ENCODE measurements at places on chromosomes 2 and 18.

DNA sequence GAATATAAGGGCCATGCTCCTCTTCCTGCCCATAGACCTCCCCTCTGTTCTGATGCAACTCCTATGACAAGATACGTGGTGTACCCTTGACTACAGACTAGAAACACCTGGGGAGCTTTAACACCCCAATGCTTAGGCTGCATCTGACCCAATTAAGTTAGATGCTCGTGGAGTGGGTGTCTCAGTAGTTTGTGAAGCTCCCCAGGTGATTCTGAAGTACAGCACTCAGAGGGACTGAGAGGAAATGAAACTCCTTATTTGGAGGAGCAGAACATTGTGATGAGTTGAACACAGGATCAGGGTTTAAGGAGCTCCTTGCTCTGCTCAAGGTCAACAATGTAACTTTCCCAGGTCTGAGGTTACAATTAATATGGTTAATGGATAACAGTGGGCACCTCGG lies 80.3 kb upstream of the TTC39C start:
- no peak for DNase-seq

GRCh38 chr2:170997893-170998597 lies 69.0 kb downstream of the GORASP2 start:
- DNase-seq, result no peak

DNA sequence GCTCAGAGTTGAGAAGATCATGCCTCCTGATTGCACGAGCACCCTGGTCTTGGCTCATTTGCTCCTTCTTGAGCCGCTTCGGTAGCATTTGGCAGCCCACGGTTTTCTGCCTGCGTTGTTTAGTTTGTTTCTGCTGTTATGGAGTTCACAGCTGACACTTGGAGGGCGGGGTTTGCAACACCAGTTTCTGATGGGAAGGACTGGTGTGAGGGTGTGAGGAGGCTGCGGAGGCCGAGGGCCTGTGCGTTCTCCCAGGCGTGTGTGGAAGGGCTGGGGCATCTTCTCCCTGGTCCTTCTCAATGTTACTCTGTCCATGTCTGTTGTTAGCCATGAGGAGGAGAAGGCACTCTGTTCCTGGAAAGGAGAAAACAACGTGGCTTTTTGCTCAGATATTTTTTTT lies 22.9 kb downstream of the NFATC1 start:
- DNase-seq, result no peak

DNA sequence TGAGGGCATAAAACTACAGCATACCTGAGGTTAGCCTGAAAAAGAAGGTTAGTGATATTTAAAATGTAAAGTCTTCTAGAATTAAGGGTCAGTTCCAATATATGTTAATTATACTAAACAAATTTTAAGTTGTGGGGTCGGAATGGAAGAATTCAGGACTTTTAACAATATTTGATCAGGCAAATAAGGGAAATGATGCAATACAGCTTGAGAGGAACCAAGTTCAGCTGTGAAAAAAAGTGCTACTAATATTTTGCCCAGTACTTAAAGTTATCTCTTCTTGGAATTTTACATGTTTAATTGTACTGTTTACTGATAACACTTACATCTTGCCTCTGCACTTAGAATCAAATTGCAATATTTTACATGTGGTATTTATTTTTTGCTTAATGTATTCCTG lies 345.5 kb upstream of the CWC22 start:
- no peak for DNase-seq

- DNase-seq, result no peak
These were observed 35.6 kb downstream of the RAMP1 start for GRCh38 chr2:237894986-237895543.

- DNase-seq, result no peak
These were observed 216.6 kb downstream of the ZBTB7C start for GRCh38 chr18:48192542-48192941.

DNA sequence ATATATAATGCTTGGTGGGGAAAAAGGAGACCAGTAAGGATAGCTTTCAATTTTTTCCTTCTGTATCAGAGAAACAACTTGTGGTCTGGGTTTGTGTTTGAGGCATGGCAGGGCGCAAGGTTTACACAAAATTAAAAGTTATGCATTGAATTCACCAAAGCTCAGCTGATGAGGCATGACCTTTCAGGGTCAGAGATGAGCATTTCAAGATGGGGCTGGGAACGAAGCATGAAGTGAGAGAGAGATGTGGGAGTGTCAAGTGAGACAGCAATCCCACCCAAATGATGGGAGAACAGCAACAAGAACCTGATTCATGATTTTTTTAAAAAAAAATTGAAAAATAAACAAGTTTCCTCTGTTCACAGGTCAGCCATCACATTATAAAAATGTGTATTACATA lies 4.9 kb downstream of the GPR55 start:
- no peak for DNase-seq

- DNase-seq, result no peak
These were observed 74.2 kb upstream of the MC4R start for GRCh38 chr18:60446821-60447220.

- no peak for DNase-seq
These were observed 2.1 kb downstream of the TRIB2 start for GRCh38 chr2:12718711-12719399.

GRCh38 chr2:161104054-161104553 lies 56.1 kb upstream of the TANK start:
- peak; percentile 53 for DNase-seq

- DNase-seq, result no peak
These were observed 68.6 kb upstream of the DNMT3A start for GRCh38 chr2:25410370-25410769.

- no peak for DNase-seq
These were observed 145.8 kb downstream of the ESCO1 start for GRCh38 chr18:21454725-21455124.

GRCh38 chr2:109438773-109439389 lies 174.9 kb downstream of the SEPTIN10 start:
- DNase-seq, result no peak

DNA sequence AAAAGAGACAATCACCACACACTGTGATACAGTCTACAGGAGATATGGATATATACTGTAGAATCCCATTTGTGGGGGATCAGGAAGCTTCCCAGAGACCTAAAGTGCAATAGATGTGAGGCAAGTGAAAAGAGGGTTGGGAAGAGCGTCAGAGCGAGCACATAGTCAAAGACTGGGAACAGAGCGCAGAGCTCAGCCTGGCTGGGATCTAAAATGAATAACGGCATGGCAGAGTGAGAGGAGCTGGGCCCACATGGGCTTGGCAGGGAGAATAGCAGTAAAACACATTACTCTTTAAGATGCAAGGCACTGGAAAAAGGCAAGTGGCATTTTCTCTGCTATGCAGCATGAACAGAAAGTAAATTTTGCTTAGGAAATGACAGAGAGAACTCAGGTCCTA lies 52.4 kb upstream of the BCL11A start:
- DNase-seq, result no peak

GRCh38 chr2:201194097-201194496 lies 11.2 kb downstream of the CASP10 start:
- DNase-seq, result no peak

- DNase-seq, result no peak
These were observed 27.6 kb upstream of the SSB start for GRCh38 chr2:169771021-169771420.

GRCh38 chr2:111053266-111053665 lies 67.4 kb upstream of the BCL2L11 start:
- DNase-seq, result no peak

- no peak for DNase-seq
These were observed 5.1 kb downstream of the TSHZ1 start for GRCh38 chr18:75215663-75216062.

- peak; percentile 18 for DNase-seq
These were observed 27.8 kb downstream of the CRACDL start for GRCh38 chr2:98907966-98908905.

DNA sequence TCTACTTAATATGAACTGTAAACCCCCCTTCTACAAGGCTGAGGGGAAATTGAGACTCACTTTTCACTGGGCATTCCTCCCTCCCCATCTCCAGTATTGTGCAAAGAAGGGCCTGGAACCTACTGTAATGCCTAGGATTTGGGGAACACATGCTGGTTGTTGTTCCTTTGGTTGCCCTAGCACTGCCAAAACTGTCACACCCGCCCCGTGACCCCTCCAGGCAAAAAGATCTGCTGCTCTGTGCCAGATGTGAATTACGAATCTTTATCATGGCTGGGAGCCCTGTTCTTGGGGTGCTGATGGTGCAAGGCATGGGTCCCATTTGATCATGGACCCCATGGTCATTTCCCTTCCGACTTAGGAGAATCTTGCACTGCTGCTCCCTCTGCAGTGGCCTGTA lies 95.4 kb downstream of the CABLES1 start:
- DNase-seq, result no peak

DNA sequence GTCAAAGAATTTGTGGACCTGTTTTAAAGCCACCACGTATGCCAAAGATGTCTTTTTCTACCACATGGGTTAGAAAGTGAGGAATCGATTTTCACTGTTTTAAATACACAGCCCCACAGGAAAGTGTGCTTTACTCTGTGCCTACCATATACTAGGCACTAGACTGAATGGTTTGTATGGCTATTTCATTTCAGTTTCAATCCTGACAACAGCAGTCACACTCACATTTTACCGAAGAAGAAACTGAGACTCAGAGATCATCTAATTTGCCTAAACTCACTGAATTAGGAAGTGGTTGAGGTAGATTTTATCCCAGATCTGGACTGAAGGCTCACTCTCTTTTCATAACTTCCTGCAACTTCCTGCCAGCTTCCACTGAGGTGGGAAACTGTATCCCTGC lies 176.4 kb downstream of the ALK start:
- no peak for DNase-seq

- no peak for DNase-seq
These were observed 157.0 kb upstream of the HS6ST1 start for GRCh38 chr2:128475427-128476211.

Data from NCI-H1694 treated with DMSO at 0.1 percent for 48 hours (cell line).